NCI-H1417 (cell line): ENCODE measurements at places on chromosomes 7 and 10.

DNA sequence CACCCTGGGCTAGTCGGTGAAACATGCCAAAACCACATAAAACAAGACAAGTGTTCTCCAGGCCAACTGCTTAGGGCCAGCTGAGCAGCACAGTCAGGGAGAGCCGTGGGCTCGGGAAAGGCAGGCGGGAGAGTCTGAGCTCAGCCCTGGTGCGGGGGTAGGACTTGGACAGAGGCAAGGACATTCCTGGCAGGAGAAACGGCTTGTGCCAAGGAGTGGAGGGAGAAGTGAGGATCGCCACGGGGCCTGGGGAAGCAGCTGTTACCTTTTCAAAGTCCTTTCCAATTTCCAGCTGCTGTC is 4.2 kb downstream of the ELN start:
- no peak for DNase-seq

- no peak for DNase-seq
Measured at GRCh38 chr7:141190495-141190894, 116.6 kb downstream of the TMEM178B start.

- no peak for DNase-seq
Measured at GRCh38 chr7:150481922-150482321, 31.5 kb downstream of the GIMAP8 start.

DNA sequence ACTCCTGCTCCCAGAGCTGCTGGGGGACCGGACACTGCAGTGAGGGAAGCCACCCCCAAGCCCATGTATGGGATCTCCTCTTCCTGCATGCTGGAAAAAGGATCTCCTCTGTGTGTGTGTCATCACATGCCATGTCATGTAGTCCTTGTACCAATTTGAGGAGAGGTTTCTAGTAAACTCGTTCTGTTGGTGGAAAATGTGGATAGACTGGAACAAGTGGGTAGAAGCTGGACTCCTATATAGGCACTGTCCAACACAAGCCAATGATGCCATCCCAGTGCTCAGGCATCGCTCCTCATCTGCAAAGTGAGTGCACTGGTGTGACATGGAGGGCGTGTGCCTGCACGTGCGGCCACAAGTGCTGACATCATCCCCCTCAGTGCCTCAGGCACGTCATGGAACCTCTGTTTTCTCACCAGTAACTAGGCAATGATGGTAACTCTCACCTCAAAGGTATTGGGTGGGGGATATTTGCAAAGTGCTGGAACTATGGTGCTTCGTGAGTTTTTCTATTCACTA is 19.3 kb downstream of the MYO1G start:
- DNase-seq: no peak
